GM12878 (cell line): ENCODE measurements at places on chromosomes 13 and 19. TPM values are rescaled to one million over a fixed set of nuclear protein-coding genes. Genes with fewer than 3 reads are reported as not detected.

- no peak for DNase-seq
Observed at GRCh38 chr19:2492870-2493269, 16.9 kb downstream of the GADD45B start.

DNA sequence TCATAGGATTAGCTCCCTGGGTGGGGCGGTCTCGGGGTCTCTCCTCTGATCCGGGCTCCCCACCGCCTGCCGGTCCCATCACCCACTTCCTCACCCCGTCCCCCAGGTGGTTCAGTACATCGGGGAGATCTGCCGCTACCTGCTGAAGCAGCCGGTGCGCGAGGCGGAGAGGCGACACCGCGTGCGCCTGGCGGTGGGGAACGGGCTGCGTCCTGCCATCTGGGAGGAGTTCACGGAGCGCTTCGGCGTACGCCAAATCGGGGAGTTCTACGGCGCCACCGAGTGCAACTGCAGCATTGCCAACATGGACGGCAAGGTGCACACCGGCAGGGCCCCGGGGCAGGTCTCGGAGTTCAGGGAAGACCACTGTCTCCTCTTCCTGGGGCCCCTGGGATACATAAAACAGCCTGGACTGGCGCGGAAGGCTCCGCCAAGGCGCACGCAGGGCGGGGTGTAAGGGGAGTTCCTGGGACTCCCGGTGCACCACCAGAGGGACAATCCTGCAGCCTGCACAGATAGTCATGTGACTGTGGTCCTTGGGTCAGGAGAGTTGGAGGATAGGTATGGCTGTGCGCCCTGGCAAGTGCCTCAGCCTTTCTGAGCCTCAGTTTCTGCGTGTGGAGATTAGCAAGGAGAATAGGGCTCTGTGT is 14.2 kb upstream of the PGLS start:
- no peak for DNase-seq

DNA sequence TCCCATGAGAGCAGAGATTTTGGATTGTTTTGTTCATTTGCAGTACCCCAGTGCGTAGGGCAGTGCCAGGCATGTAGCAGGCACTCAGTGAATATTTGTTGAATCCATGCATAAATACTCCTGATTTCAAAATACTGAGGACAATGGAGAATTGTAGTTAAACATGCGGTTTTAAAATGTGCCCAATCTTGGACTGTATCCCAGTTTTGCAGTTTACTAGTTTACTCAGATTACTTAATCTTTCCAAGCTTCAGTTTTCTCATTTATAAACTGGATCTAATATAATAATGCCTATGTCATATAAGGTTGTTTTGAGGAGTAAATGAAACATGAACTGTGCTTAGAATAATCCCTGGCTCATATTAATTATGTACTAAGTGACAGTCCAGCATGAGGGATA is 39.0 kb downstream of the RCBTB2 start:
- no peak for DNase-seq

DNA sequence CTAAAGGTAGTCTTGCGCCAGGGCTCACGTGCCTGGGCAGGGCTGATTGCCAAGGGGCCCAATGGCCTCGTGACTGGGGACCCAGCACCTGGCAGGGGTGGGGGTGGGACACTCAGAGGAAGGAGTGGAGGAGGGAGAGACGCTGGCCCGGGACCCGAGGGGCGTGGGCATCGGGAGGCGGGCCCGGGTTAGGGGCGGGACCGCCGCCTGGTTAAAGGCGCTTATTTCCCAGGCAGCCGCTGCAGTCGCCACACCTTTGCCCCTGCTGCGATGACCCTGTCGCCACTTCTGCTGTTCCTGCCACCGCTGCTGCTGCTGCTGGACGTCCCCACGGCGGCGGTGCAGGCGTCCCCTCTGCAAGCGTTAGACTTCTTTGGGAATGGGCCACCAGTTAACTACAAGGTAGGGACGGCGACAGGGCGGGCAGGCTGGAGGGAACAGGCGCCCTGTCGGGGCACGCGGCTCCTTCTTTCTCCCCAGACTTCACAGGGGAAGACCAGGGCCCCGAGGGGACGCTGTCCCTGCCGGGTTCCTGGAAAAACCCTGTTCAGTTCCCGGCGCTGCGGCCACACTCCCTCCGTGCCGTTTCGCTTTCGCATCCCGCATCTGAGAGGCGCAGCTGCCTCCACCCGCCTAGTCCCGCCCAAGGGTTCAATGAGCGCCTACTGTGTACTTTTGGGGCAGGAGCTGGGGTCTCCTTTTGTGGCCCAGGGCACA is at the start of gene IFI30:
Gene IFI30 (plus strand): TSS at position 242 of the 717 bp plus-strand sequence. CDS start 29 bp downstream, at position 271.
- peak; percentile 79 for DNase-seq

DNA sequence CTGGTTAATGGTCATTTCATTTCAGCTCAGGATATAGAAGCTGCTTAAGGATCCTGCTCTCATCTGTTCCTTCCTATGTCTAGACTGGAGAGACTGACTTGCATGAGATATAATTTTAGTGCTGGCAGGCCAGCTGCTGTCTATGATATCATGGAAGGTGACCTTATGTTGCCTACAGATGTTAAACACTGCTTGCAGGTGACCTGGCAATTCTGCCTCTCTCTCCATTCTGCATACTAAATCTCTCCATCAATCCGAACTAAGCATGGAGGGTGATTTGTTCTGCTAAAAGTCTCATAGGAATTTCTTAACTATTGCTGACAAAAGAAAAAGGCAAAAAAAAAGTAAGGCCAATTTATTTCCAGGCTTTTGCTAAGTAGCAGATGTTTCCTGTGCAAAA is 81.0 kb downstream of the CCNA1 start:
- no peak for DNase-seq

GRCh38 chr13:33865945-33866344 is 48.0 kb downstream of the RFC3 start:
- DNase-seq, result peak; percentile 37

GARIN5A gene
- total RNA-seq, result 0.37 TPM in 1 of 2 replicates, not detected in the other

MAB21L1 gene
- total RNA-seq, result not detected in 2 replicates
